ENCODE measurements at places on chromosomes 2 and 18.

DNA sequence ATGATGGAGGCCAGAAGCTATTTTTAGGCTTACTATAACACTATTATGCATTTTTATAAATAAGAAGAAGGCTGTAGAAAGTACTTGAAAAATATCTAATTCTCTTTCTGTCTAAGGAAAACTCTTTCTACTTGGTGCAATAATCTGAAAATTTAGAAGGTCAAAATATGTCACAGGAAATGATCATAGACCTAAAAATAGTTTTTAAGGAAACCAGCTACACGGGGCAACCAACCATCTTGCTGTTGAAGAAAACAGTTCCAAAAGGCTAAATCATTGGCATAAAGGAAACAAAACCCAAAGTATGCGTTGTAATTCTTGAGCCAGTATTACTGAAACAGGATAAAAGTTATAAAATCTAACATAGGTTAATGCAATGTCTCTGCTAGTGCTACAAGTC is 40.2 kb downstream of the SOCS6 start:
- DNase-seq = no peak

DNA sequence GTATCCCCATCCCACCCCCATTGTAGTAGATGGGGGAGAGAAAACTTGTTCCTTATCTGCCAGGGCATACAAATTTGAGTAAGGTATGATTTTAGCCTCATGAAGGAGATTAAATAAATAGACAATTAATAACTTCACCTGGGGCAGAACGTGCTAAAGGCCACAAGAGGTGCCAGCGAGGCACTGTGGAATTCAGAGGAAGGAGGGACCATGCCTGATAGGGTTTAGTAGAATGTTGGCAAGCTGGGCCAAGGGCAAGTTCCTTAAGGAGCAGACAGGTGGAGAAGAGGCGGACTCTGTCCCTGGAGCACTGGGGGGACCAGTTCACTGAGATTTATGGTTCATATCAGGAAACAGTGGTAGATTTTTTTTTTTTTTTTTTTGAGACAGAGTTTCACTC is 22.5 kb downstream of the STAMBP start:
- DNase-seq = no peak

GRCh38 chr2:223529696-223530095 is 72.5 kb downstream of the SCG2 start:
- DNase-seq = no peak

DNA sequence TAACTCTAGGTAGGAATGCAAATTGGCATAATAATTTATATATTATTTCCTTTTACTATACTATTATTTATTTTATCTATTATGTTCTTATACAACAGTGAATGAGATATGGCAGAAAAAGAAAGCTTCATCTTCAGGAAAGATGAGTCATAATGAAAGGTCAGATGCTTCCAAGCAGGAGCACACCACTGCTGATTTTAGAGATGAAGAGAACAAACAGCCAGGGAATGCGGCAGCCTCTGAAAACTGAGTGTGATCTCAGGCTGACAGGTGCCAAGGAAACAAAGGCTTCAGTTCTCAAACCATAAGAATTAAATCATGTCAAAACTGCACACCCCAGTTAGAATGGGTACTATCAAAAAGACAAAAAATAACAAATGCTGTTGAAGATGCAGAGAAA is 149.0 kb downstream of the CCDC178 start:
- DNase-seq = no peak

GRCh38 chr2:146879882-146880281 is 964.9 kb upstream of the ACVR2A start:
- DNase-seq = no peak

DNA sequence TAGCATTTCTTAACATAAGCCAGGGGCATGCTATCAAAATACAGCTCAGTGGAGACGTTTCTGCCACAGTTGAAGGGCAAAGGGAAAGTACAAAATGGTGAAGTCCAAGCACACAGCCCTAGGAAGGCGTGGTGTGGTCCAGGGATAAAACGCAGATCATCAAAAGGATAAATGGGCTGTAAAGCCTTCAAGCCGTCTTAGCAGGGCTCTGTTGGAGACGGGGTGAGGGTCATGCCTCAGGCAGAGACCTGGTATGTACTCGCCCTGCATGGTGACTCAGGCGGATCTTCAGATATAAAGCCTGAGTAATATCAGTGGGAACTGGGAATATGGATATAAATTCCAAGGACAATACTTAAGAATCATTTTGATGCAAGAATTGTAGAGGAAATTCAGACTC is 61.2 kb downstream of the NGEF start:
- DNase-seq = no peak

- DNase-seq = no peak
These were observed 1.3 kb downstream of the EIF4E2 start for GRCh38 chr2:232551776-232552175.

GRCh38 chr18:2114289-2114688 is 457.0 kb downstream of the METTL4 start:
- DNase-seq = no peak

DNA sequence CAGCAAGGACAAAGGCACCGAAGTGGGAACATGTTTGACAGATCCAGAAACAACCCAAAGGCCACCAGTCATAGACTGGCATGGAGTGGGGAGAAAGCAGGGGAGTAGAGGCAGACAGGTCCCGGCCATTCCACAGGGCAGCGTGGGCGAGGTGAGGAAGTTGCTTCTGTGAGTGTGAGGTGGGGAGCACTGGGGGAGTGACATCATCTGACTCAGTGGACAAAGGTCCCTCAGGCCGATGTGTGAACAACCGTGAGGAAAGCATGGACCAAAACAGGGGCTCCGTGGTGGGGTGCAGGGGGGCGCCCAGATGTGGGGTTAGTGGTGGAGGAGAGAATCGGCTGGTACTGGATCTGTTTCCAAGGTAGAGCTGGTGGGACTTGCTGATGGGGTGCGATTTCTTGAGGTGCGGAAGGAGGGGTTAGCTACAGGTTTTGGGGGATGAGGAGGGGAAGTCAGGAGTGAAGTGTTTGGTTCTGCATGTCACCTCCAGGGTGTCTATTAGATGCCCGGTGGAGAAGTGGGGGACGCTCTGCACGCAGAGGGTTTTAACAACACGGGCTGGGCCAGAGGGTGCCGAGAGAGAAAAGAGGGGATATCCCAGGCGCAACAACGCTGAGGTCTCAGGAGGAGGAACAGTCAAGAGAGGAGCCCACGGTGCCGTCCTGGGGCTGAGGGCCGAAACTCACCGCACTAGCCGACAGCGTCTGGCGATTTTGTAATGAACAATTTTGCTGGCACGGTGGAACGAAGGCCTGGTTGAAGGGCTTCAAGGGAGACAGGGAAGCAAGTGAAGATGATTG is 2.5 kb upstream of the SFT2D3 start:
- no peak for DNase-seq
